ENCODE measurements at places on chromosomes 1 and 21.

GRCh38 chr1:240720976-240721375, 109.0 kb upstream of the GREM2 start:
- DNase-seq: peak; percentile 1

GRCh38 chr1:89958851-89959654, 35.9 kb upstream of the ZNF326 start:
- no peak for DNase-seq

- peak; percentile 60 for DNase-seq
Observed at GRCh38 chr1:14954210-14954609, 199.3 kb upstream of the TMEM51 start.

GRCh38 chr1:27087371-27088220, 67.3 kb downstream of the SLC9A1 start:
- DNase-seq: no peak

DNA sequence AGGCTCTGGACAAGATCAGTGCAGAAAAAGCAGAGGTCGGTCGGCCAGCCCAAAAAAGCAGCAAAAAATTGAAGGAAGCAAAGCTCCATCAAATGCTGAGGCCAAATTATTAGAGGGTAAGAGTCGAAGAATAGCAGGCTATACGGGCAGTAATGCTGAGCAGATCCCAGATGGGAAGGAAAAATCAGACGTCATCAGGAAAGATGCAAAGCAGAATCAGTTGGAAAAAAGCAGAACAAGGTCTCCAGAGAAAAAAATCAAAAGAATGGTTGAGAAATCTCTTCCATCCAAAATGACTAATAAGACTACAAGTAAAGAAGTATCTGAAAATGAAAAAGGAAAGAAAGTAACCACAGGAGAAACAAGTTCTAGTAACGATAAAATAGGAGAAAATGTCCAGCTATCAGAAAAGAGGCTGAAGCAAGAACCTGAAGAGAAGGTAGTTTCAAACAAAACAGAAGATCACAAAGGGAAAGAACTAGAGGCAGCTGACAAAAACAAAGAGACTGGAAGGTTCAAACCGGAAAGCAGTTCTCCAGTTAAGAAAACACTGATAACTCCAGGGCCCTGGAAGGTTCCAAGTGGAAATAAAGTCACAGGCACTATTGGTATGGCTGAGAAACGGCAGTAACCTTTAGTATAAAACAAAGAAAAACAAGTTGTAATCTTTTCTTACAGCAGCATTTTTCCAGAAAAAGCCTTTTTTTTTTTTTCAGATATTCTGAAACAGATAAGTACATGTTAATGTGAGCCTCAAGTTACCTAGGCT, 75.7 kb downstream of the PHTF1 start:
- no peak for DNase-seq

DNA sequence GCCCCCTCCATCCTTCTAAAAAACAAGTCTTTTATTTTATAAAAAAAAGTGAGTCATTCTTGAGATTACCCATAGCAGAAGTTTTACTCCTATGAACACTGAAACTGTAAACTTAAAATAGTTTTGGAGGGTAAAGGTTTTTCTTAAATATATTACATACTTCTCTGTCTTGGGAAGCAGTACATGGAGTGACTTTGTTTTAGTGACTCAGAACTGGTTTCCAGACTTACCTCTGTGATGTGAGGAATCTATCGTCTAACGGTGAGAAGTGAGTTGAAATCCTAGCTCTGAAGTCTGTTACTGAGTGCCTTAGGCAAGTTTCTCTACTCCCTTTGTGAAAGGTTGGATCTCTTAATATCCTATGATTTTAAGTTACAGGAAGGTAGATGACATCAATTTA, 176.3 kb upstream of the POU3F1 start:
- no peak for DNase-seq

DNA sequence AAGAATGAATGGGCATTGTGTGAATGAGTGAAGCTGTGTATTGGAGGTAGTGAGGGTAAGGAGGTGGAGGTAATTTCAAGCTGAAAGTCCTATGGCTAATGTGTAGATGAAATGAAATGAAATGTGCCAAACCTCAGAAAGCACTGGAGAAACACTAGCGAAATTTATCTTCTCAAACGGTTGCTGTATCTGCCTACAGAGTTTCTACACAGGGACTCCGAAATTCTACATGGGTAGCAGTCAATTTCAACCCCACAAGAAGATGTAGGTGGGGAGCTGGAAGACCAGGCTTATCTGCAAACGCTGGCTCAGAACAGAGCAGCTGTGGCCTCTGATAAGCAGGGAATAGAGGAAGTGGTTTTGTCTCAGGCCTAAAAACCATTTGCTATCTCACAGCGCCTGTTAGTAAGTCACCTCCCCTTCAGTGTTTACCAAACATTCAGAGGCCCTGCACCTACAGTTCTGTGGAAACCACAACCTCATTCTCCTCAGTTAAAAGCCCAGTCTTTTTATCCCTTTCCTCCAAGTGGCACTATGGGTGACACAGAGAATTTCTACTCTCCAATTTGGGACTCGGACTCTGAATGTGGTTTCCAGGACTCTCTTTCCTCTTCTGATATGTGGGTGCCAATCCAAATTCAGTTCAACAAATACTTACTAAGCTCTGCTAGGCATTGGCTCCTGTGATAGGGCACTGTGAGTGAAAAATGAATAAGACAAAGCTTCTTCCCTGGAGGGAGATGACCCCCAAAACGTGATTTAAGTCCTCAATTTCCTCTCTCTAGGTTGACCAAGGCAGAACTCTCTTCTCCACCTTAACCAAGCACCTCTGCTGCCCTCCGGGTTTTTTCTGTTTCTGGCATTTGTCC, 17.2 kb upstream of the SLAMF6 start:
- no peak for DNase-seq

All from epithelial cell of esophagus (primary cell).